Activated CD4-positive, alpha-beta memory T cell treated with anti-CD3 and anti-CD28 coated beads, Interleukin-2, amount 10 ng/mL, durations not matched to agents 7 days and 5 days (primary cell): ENCODE measurements at places on chromosomes 16 and 17. TPM values are rescaled to one million over a fixed set of nuclear protein-coding genes. Genes with fewer than 3 reads are reported as not detected.

- peaks cover 95% of the 10 kb centered on the region for H3K27me3 ChIP-seq
- H3K36me3 ChIP-seq = no peaks in the 10 kb centered on the region
- H3K4me3 ChIP-seq = no peak overlapping the region
- no peak overlapping the region for H3K27ac ChIP-seq
- peaks cover 27% of the 10 kb centered on the region for H3K4me1 ChIP-seq
Measured at GRCh38 chr17:48631693-48632578, 5.8 kb upstream of the HOXB9 start.

DNA sequence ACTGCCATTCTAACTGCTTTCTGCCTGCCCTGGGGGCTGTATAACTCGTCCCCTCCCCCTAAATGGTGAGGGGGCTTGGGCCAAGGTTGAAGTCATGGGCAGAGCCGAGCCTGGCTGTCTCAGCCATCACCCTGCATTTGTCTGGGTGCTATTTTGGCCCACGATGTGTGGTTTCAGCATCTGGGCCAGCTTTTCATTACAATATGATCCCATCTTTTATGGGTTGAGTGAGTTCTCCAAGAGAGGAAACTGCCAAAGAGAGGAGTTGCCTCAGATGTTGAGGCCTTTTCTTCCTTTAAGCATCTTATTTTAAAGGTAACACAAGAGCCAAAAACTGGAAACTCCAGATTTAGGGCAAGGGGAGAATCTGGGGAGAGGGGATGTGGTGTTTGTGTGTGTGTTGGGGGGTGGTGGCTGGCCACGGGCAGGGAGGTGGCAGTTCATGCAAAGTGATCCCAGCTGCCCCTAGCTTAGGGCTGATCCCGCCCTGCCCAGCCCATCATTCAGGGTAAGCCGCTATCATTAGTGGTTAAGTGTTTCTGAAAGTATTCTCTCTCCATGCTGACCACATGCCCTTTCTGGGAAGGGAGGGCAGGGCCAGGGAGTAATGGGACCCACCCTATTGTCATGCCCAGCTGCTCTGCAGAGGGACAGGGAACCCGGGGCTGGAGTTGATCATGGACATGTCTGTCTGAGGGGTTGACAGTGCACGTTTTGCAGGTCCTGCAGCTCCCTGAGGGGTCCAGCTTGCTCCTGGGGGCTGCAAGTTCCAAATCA, 83.2 kb upstream of the CLEC18A start:
- H3K27me3 ChIP-seq = no peaks in the 10 kb centered on the region
- H3K4me3 ChIP-seq = no peak overlapping the region
- no peaks in the 10 kb centered on the region for H3K4me1 ChIP-seq
- no peak overlapping the region for H3K27ac ChIP-seq
- H3K36me3 ChIP-seq = peaks cover 19% of the 10 kb centered on the region
- DNase-seq = no peak

DNA sequence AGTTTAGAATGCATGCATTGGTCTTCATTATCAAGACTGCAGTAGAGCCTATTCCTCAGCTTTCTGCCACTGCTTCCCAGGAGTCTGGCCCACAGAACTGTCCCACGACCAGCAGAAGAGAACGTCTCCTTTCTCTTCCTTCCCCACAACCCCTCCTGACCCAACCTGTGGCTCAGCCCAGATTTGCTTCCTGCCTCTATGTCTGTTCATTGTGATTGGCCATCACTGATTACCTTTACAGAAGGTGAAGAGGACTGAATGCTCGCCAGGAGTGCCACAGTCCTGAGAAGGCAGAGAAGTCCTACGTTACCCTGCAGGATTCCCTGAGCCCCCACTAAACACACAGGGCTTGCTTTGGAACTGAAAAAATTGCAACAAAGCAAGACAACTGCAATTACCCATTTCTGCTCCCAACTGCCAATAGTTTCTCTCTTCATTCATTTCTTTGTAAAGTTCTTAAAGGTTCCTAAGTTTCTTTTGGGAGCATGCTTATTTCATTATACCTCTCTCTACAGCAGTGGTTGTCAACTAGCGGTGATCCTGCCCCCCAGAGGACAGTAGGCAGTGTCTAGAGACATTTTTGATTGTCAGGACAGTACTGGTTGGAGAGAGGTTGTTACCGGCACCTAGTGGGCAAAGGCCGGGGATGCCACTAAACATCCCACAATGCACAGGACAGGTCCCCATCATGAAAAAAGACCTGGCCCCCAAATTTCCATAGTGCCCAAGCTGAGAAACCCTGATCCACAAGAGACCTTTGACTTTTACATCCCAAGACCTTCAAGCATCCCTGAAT, 4.5 kb upstream of the NAT9 start:
- peak overlapping the region; percentile 99 for H3K27ac ChIP-seq
- peaks cover 89% of the 10 kb centered on the region for H3K4me1 ChIP-seq
- H3K4me3 ChIP-seq = peak overlapping the region; percentile 65
- no peaks in the 10 kb centered on the region for H3K27me3 ChIP-seq
- DNase-seq = peak; percentile 58

The KRTAP3-2 gene
- total RNA-seq = not detected

The TM4SF5 gene
- total RNA-seq = 0.35 TPM

DNA sequence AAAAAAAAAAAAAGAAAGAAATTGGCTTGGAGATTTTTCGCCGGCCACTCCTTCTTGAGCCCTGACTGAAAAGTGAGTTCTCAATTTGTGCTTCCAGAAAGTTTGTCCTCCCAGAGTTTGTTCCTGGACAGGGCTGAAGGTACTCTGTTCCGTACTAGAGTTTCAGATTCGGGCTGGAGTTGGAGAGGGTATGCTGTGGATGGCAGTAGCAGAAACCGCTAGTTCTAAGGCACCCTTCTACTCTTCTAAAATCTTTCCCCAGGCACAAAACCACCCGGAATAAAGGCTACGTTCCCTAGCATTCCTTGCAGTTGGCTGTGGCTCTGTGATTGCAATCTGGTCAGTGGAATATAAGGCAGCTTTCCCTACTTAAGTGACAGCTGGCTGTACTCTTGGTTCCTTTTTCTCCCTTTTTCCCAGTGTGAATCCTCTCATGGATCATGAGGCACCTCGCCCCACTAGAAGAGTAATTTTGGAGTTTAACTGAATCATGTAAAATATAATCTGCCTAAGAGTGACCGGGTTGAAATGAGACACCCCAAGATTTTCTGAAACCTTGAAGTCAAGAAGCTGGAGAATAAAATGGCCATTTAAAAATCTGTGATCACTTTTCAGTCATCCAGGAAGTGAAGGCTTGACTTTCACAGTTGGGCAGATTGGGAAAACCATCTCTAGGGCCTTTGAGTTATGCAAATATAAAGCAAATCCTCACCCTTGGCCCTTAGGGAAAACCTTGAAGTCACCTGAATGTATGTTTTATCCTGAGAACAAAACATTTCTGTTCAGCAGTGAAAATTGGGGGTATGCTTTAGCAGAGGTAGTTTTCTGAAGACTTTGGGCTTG, 901 bp upstream of the HEATR6 start:
- H3K4me1 ChIP-seq = peaks cover 43% of the 10 kb centered on the region
- no peak for DNase-seq
- H3K36me3 ChIP-seq = peaks cover 15% of the 10 kb centered on the region
- H3K27ac ChIP-seq = peak overlapping the region; percentile 59
